A549 treated with DMSO at 1 μM for 4 hours (cell line): ENCODE measurements at places on chromosomes 7 and 10. TPM values are rescaled to one million over a fixed set of nuclear protein-coding genes. Genes with fewer than 3 reads are reported as not detected.

The CYP26C1 gene
- not detected in 5 replicates for total RNA-seq

The CPA4 gene
- total RNA-seq = 6.1 to 12.3 TPM (median 8.3 TPM) in 5 replicates

The ZNF518A gene
- total RNA-seq = 5.5 to 9.6 TPM (median 8.5 TPM) in 5 replicates

The CPN1 gene
- total RNA-seq = 0.16 to 0.60 TPM (median 0.41 TPM) in 5 replicates

The HOXA1 gene
- total RNA-seq = 2.3 to 4.4 TPM (median 3.6 TPM) in 5 replicates

The HPS6 gene
- total RNA-seq = 28.9 to 36.0 TPM (median 34.4 TPM) in 5 replicates
